ENCODE measurements at places on chromosomes 5 and 9.

DNA sequence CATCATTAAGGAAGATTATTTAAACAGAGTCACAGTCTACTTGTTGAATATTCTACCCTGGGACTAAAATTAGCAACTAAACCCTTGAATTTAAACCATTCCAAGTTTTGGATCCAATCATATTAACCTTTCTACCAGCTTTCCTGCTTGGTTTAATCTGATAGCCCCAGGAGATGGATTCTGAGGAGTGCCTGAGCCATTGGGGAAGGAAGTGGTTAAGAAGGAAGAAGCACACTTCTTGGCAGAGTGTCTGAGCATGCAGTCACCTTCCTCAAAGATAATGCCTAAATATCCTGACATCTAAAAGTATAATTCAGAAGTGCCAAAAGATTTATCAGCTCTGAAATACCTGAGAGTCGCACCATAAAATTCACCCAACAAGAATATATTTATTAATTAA, 74.1 kb upstream of the SNCAIP start:
- DNase-seq = no peak

DNA sequence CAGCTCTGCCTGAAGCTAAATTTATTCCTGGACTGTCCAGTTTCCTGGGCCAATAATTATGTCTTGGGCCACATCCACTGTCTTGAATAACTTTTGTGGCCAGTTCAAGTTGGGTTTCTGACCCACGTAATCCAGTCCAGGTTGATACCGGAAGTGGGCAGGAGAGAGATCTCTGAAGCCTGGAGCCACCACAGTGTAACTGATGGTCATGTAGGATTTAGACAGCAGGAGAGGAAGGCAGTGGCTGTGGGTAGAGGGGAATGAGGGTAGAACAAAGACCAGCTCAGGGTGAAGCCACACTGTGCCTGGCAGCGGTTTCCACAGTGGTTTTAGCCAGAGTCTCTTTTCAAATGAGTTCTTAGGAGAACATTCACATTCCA, 30.2 kb downstream of the SH3PXD2B start:
- no peak for DNase-seq

DNA sequence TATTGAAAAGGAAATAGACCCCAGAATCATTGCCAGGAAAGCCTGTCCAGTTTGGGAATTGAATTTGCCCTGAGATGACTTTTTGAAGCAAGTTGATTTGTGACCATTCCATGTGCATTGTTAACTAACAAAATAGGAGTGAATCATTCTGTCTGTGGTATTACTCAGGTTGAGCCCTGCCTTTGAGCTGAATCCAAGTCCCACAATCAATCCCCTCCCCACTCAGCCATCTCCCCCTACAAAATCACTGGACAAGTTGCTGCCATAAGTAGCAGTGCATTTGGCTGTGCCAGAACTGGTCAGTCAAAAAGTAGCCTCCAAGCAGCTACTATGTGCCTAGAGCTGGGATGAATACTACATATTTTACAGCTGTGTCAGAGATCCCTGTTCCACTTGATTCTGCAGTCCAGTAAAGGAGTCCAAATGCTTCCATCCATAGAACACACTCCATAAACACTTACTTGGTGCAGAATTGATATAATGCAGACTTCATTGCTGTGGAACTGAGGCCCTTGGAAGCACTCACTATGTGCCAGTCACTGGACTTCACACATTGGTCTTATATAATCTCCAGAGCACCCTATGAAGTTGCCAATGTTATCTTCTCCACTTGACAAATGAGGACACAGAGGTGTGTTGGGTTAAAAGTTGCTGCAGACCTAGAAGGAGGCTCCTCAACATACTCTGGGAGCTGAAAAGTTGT, 96.1 kb downstream of the ZNF462 start:
- DNase-seq = no peak

DNA sequence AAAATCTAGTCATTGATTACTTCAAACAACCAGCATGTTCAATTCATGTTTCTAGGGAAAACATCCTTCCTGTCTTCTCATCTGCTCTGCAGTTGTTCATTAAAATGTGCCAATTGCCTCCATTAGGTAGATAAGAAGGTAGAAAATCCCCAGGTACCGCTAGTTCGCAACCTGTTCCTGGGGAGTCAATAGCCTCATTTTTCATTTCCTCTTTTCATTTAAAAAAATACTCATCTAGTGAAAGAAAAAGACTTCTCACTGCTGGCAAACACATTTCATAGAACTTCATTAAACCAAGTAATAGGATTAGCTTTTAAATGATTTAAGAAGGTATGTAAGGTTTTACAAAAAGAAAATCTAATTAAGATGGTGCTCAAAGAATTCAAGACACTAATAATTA, 113.3 kb downstream of the MARCHF11 start:
- DNase-seq = no peak

GRCh38 chr5:122078116-122079110, at the start of gene LOX:
Gene LOX, minus strand, starts transcription at chr5:122078259. Its CDS starts 274 bp downstream, at chr5:122077985.
- DNase-seq = peak; percentile 98

DNA sequence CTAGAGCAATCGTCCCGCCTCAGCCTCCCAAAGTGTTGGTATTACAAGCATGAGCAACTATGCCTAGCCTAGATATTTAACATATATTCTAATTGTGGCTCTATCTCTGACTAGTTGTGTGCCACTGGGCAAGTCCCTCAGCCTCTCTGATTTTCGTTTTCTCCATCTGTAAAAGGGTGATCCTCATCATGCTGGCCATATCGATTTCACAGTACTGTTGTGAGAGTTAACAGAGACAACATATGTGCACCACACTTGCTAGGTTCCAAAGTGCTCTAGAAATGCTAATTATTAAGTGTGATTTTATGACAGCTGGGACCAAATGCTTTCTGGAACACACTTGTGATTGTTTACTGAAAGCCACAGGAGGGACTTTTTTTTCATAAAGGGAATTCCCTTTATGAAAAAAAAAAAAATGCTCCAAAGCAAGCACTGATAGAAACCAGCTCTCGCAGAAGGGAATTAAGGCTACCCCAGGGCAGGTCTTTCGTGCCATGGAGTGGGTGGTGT, 78.5 kb upstream of the EPB41L4B start:
- DNase-seq = no peak

DNA sequence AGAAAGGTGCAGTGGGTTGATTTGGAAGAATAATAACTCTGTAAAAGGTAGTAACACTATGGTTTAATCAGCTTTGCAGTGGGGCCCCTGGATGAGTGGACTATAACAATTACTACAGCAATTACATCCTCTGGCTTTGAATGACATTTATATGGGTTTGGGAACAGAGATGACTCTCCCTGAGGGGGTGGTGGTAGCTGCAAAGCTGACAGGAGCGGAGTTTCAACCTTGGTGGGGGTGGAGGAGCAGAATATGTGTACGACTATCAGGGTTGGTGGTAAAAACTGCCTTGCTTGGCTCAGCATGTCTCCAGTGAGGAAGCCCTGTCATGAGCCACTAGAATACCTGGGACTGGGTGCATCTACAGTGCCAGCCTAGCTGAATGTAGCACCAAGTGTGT, 28.3 kb upstream of the NR3C1 start:
- DNase-seq = no peak

GRCh38 chr9:121133104-121133816, 58.5 kb downstream of the CNTRL start:
- DNase-seq = no peak

GRCh38 chr5:132190161-132190817, 37.4 kb downstream of the P4HA2 start:
- peak; percentile 26 for DNase-seq

GRCh38 chr5:72463449-72464052, 43.7 kb downstream of the ZNF366 start:
- DNase-seq = no peak

DNA sequence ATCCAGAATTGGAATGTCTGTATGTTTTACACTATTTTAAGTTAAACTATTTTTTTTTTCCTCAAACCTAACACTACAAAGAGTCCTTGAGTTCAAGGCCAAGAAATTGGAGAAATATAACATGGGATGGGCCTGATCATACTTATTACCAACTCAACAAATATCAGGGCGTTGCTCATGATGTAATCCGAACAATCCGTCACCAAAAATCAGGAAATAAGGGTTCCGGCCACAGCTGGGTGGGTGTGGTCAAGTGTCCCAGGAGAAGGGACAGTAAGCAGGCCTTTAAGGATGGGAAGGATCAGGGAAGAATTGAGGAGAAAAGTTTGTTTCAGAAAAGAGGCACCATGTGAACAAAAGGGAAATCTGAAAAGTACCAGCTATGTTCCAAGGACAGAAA, 29.8 kb downstream of the MED27 start:
- no peak for DNase-seq

All from BJ (cell line).